ENCODE measurements at places on chromosomes 5 and 9. TPM values are rescaled to one million over a fixed set of nuclear protein-coding genes. Genes with fewer than 3 reads are reported as not detected.

DNA sequence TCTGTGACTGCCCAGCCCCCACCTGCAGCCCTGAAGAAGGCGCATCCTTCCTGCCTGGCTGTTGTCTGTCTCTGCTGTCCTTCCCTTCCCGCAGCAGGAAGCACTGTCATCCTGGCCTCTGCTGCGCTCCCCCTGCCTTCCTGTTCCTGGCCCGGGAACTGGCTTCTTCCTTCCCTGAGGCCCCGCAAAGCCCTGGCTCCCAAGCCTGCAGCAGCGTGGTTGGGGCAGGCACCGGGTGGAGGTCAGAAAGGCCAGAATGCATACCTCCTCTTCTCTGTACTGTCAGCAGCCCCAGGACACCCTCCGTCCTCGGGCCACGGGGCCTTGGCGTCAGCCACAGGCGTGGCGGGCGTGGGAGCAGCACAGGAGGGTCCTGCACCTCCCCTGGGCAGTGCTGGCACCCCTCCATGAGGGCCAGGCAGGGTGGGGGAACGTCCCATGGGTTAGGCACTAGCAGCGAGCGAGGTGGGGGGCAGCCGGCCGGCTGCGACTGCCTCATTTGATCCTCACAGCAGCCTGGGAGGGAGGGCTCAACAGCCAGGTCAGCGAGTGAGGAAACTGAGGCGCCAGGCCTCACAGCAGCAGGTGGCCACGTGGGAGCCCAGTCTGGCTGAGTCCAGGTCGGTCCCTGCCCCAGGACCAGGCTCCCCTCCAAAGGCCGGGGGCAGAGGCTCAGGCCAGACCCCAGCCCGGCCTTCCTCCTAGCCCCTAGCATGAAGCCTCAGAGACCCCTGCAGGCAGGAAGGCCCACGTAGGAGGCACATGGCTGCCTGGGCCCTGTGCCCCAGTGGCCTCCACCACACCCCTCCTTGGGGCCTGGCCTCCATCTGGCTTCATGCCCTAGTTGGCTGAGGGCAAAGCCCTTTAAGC, 9.4 kb downstream of the FLT4 start:
- H3K27me3 ChIP-seq: peaks cover 9% of the 10 kb centered on the region
- no peak overlapping the region for H3K4me3 ChIP-seq
- H3K27ac ChIP-seq: no peak overlapping the region
- no peaks in the 10 kb centered on the region for H3K4me1 ChIP-seq

DNA sequence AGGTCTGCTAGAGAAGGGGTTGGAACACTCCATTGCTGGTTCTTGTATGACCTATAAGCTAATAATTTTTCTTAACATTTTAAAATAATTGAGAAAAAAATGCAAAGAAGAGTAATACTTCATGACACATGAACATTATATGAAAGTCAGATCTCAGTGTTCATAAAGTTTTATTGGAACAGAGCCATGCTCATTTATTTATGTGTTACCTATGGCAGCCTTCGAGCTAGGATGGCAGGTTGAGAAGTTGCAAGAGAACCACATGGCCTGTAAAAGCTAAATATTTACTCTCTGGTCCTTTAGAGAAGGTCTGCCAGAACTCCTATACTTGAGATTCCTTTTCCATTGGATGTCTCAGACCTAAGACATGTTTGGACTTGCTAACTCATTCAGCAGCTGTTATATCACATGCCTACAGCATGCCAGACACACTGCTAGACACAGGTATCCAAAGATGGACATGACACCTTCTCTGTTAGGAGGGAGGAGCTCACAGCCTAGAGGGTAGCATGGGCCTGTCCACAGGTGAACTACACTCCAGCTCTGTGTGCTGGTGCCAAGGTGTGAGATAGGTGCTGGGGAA, 304.3 kb downstream of the ARHGAP26 start:
- peaks cover 5% of the 10 kb centered on the region for H3K4me1 ChIP-seq
- H3K27ac ChIP-seq: peak overlapping the region; percentile 79
- no peak overlapping the region for H3K4me3 ChIP-seq
- H3K27me3 ChIP-seq: no peaks in the 10 kb centered on the region
- no peak for DNase-seq
- H3K36me3 ChIP-seq: peaks cover 5% of the 10 kb centered on the region

DNA sequence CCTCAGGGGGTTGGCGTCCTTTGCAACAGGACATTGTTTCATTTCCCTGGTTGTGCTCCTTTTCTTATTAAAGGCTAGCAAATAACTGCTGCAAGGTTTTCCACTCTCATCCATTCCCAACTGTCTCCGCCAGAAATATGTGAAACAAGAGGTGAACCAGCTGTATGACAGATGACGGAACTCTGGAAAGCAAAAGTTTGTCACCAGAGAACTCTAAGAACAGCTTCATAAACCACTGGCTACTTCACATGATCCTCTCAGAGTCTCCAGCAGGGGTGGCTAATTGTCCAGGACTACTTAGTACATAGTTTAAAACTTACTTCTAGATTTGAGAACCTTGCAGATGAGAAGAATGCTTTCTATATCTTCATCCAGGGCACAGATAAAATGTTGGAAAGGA, 195.9 kb upstream of the RAD23B start:
- H3K27me3 ChIP-seq: peaks cover 11% of the 10 kb centered on the region
- no peaks in the 10 kb centered on the region for H3K36me3 ChIP-seq

GRCh38 chr9:137064027-137064879, 6.1 kb downstream of the SAPCD2 start:
- DNase-seq: peak; percentile 36
- no peak overlapping the region for H3K4me3 ChIP-seq
- H3K27me3 ChIP-seq: peaks cover 11% of the 10 kb centered on the region
- peaks cover 10% of the 10 kb centered on the region for H3K4me1 ChIP-seq

GRCh38 chr9:72589667-72590521, 68.5 kb downstream of the TMC1 start:
- peaks cover 5% of the 10 kb centered on the region for H3K27me3 ChIP-seq
- H3K27ac ChIP-seq: no peak overlapping the region
- peaks cover 6% of the 10 kb centered on the region for H3K4me1 ChIP-seq

GRCh38 chr9:108545436-108545835, 310.4 kb downstream of the ACTL7B start:
- H3K4me3 ChIP-seq: no peak overlapping the region
- no peaks in the 10 kb centered on the region for H3K4me1 ChIP-seq
- no peak for DNase-seq
- H3K27ac ChIP-seq: no peak overlapping the region
- no peaks in the 10 kb centered on the region for H3K36me3 ChIP-seq
- no peaks in the 10 kb centered on the region for H3K27me3 ChIP-seq

The GRXCR2 gene
- not detected for polyA plus RNA-seq

DNA sequence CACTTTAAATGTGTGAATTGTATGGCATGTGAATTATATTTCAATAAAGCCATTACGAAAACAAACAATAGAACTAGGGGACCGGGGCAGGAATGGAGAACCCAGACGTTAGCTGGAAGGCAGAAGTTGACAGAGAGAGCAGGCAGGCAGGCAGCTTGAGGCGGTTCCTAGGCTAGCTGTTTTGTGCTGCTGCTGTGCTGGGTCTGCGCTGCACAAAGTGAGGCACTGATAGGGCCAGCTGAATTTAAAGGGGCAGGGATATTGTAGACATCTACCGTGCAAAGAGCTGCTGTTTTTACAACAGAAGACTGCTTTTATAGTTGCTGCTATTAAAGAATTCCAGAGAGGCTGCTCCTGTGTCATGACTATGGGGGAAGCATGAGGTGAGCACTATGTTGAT, 21.6 kb upstream of the MIER3 start:
- no peak overlapping the region for H3K27ac ChIP-seq
- H3K4me1 ChIP-seq: no peaks in the 10 kb centered on the region
- peaks cover 16% of the 10 kb centered on the region for H3K27me3 ChIP-seq
- no peak overlapping the region for H3K4me3 ChIP-seq
- no peaks in the 10 kb centered on the region for H3K36me3 ChIP-seq

The INSYN2B gene
- 0.37 TPM for polyA plus RNA-seq

DNA sequence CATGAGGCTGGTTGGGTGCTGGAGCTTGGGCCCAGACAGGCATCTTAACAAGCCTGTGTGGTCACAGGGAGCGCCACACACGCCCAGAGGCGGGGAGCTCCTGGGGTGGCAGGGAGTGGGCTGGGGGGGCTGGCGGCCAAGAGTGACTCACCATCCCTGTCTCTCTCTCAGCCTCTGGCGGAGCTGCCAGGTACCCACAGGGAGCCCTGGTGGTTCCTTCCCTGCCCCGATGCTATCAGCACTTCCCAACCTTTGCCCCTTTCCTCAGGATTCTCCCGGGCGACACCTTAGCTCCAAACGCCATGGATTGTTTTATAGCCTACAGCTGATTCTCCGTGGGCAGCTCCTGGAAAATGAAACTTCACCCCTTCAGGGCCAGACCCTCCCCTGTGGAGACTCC, 5.5 kb downstream of the SLC9A3 start:
- peaks cover 22% of the 10 kb centered on the region for H3K4me1 ChIP-seq
- peaks cover 85% of the 10 kb centered on the region for H3K27me3 ChIP-seq
- DNase-seq: no peak
- H3K27ac ChIP-seq: no peak overlapping the region
- H3K36me3 ChIP-seq: peaks cover 15% of the 10 kb centered on the region
- H3K4me3 ChIP-seq: no peak overlapping the region

The IL7R gene
- 1.5 TPM for polyA plus RNA-seq

GRCh38 chr5:110288766-110289511, 437.5 kb downstream of the TMEM232 start:
- H3K36me3 ChIP-seq: no peaks in the 10 kb centered on the region
- H3K4me1 ChIP-seq: no peaks in the 10 kb centered on the region
- no peak for DNase-seq
- H3K27me3 ChIP-seq: no peaks in the 10 kb centered on the region
- no peak overlapping the region for H3K4me3 ChIP-seq

DNA sequence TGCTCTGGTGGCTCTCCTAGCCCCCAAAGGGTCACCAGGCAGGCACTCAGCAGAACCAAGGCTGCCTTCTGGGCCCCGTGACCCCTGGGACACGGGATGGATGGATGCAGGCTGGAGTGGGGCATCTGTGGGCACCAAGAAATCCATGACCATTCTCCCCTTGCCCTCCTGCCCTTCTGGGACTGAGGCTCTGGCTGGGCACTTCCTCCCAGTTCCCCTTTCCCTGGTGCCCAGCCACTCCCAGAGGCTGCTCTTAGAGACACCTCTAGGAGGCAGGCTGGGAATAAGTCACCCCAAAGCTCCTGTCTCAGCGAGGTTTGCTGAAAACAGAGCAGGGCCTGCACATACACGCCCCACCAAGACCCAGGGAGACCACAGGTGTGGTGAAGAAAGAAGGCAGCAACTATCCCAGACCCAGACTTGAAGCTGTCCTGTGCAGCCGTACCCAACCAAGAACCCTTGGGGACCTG, 943 bp downstream of the STING1 start:
- H3K36me3 ChIP-seq: no peaks in the 10 kb centered on the region
- H3K27ac ChIP-seq: no peak overlapping the region
- H3K4me1 ChIP-seq: peaks cover 24% of the 10 kb centered on the region
- H3K27me3 ChIP-seq: peaks cover 7% of the 10 kb centered on the region
- DNase-seq: no peak

DNA sequence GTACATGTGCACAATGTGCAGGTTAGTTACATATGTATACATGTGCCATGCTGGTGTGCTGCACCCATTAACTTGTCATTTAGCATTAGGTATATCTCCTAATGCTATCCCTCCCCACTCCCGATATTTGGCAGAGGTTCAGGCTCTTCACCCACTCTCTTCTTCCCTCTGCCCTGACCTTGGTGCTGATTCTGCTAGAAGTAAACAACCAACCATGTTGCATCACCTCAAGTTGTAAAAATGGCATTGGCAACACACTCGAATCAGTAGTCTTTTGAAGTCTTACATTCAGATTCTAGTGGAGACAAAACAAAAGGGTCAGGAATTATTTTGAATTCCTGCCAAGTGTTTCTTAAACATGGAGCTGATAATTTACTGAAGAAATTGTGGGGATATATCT, 40.0 kb downstream of the PRR16 start:
- H3K36me3 ChIP-seq: no peaks in the 10 kb centered on the region
- no peak for DNase-seq
- H3K27me3 ChIP-seq: no peaks in the 10 kb centered on the region
- H3K4me1 ChIP-seq: no peaks in the 10 kb centered on the region

- H3K27ac ChIP-seq: no peak overlapping the region
- no peak for DNase-seq
- no peak overlapping the region for H3K4me3 ChIP-seq
- no peaks in the 10 kb centered on the region for H3K4me1 ChIP-seq
- H3K36me3 ChIP-seq: no peaks in the 10 kb centered on the region
- H3K27me3 ChIP-seq: peaks cover 15% of the 10 kb centered on the region
Measured at GRCh38 chr5:172407241-172407691, 47.1 kb downstream of the SH3PXD2B start.

- H3K27me3 ChIP-seq: no peaks in the 10 kb centered on the region
- DNase-seq: no peak
- H3K4me3 ChIP-seq: peak overlapping the region; percentile 99
- H3K27ac ChIP-seq: peak overlapping the region; percentile 99
- peaks cover 7% of the 10 kb centered on the region for H3K36me3 ChIP-seq
Measured at GRCh38 chr5:139341187-139341688, 416 bp upstream of the PAIP2 start.

- H3K4me3 ChIP-seq: no peak overlapping the region
- H3K36me3 ChIP-seq: peaks cover under 1% of the 10 kb centered on the region
- peaks cover 20% of the 10 kb centered on the region for H3K4me1 ChIP-seq
- H3K27ac ChIP-seq: no peak overlapping the region
Measured at GRCh38 chr5:181163487-181164075, 16.2 kb downstream of the OR2V2 start.

- H3K27me3 ChIP-seq: no peaks in the 10 kb centered on the region
- H3K36me3 ChIP-seq: no peaks in the 10 kb centered on the region
- H3K27ac ChIP-seq: peak overlapping the region; percentile 99
Measured at GRCh38 chr5:95962785-95963184, 1.1 kb upstream of the ELL2 start.

The LCP2 gene
- polyA plus RNA-seq: 9.9 TPM

The PITX1 gene
- polyA plus RNA-seq: not detected

The ZNF300 gene
- 1.5 TPM for polyA plus RNA-seq

- H3K27me3 ChIP-seq: no peaks in the 10 kb centered on the region
- DNase-seq: no peak
- no peak overlapping the region for H3K4me3 ChIP-seq
- H3K27ac ChIP-seq: no peak overlapping the region
- no peaks in the 10 kb centered on the region for H3K4me1 ChIP-seq
Measured at GRCh38 chr9:83656032-83656680, 33.2 kb downstream of the IDNK start.

- DNase-seq: no peak
Measured at GRCh38 chr9:85940275-85940831, 593 bp upstream of the NAA35 start.

- no peak overlapping the region for H3K4me3 ChIP-seq
- H3K36me3 ChIP-seq: no peaks in the 10 kb centered on the region
- no peak for DNase-seq
- no peaks in the 10 kb centered on the region for H3K27me3 ChIP-seq
- peaks cover 38% of the 10 kb centered on the region for H3K4me1 ChIP-seq
Measured at GRCh38 chr5:68381060-68381459, 165.5 kb downstream of the PIK3R1 start.

All from naive B cell (primary cell).